ENCODE measurements at places on chromosomes 4 and X.

- DNase-seq, result peak; percentile 27
Measured at GRCh38 chr4:186095406-186095805, 9.1 kb upstream of the FAM149A start.

GRCh38 chr4:158996669-158997074 lies 106.2 kb upstream of the RAPGEF2 start:
- DNase-seq, result no peak

GRCh38 chr4:21947791-21948346 lies 703 bp downstream of the KCNIP4 start:
- no peak for DNase-seq

DNA sequence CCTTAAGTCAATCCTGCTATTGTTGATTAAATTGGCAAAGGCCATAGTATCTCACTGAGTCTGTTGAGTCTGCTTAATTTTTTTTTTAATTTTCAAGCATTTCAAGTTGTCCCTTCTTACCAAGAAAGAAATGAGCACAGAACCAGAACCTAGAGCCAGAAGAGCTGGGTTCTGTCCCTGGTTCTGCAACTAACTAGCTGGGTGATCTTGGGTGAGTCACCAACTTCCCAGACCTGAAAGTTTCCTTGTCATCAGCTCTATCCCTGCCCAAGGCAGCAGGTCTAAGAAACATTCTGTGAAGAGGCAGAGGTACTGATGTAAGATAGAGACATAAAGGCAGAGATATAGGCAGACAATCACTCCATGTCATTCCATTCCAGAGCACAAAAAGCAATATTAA lies 17.3 kb downstream of the TEC start:
- DNase-seq, result no peak

GRCh38 chrX:73213734-73214425 lies 771 bp downstream of the NAP1L2 start:
- DNase-seq, result no peak

- DNase-seq, result peak; percentile 54
Measured at GRCh38 chr4:173074501-173074946, 94.1 kb upstream of the GALNT7 start.

- no peak for DNase-seq
Measured at GRCh38 chrX:34658326-34658725, 1.2 kb upstream of the TMEM47 start.

GRCh38 chr4:154692304-154692818 lies 51.4 kb upstream of the LRAT start:
- DNase-seq, result no peak

GRCh38 chrX:75957107-75957610 lies 172.1 kb upstream of the MAGEE2 start:
- DNase-seq, result no peak

DNA sequence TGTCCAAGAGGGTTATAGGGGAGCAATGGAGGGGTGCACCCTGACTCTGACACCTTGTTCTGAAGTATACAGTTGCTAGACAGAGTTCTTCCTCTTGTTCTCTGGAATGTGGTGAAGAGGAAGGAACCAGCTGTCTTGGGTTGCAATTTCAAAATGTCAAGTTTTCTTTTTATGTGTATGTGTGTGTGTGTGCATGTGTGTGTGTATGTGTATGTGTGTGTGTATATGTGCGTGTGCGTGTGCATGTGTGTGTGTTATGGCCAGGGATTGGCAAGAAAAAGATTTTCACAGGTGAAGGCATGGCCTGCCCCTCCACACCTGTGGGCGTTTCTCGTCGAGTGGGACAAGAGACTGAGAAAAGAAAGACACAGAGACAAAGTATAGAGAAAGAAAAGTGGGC lies 81.6 kb upstream of the ADGRA3 start:
- no peak for DNase-seq

GRCh38 chr4:16021804-16022560 lies 59.0 kb upstream of the FGFBP2 start:
- DNase-seq, result no peak

GRCh38 chr4:55074386-55074785 lies 51.0 kb downstream of the KDR start:
- no peak for DNase-seq

DNA sequence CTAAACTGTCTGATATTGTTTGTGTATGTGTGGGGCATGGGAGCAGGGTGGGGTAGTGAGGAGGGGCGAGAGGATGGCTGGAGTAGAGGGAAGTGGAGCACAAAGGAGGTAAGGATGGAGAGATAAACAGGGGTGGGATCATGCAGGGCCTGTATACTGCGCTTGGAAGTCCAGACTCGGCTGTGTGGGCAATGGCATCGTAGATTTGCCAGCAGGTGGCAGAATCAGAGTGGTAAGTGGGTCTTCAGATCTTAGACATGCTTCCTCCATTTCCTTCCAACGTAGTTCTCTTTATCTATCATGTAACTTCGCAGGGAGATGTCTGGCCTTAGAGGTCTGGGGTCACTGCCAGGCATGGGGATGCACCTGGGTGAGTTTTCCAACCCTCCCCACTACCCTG lies 155.5 kb downstream of the PDGFRA start:
- no peak for DNase-seq

- no peak for DNase-seq
Measured at GRCh38 chr4:39464886-39465501, 6.1 kb downstream of the LIAS start.

GRCh38 chr4:66035701-66036100 lies 365.4 kb upstream of the EPHA5 start:
- peak; percentile 49 for DNase-seq

DNA sequence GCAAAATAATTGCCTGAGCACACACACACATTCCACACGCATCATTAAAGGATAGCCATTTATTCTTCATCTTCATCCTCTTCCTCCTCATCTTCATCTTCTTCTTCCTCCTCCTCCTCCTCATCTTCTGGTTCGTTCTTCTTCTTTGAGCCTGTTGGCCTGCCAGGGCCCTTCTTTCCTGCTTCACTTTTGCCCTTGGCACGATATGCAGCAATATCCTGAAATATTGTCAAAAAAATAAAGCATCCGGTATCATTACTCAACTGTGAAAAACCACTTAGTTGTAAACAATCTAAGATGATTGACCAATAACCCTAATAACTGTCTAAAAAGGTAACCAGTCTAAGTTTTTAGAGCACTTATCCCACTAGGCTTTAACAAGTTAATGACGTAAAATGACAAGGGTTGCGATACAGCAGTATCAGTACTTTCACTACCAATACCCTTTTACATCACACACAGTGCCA lies 2.1 kb downstream of the HMGB2 start:
- DNase-seq, result no peak

DNA sequence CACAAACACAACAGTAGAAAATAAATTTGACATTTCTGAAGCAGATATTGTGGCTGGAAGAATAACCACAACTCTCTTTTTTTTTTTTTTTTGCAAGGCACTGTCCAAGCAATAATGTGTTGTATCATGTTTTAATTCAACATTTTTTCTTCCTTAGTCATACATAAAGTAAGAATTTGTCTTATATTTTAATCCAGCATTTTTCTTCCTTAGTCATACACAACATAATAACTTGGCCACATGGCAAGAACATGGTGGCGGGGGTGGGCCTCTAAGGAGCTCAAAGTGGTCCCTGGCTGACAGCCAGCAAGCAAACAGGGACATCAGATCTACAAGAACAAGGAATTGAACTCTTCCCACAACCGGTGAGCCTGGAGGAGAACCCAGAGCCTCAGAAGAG lies 20.2 kb downstream of the FBXW7 start:
- DNase-seq, result no peak

DNA sequence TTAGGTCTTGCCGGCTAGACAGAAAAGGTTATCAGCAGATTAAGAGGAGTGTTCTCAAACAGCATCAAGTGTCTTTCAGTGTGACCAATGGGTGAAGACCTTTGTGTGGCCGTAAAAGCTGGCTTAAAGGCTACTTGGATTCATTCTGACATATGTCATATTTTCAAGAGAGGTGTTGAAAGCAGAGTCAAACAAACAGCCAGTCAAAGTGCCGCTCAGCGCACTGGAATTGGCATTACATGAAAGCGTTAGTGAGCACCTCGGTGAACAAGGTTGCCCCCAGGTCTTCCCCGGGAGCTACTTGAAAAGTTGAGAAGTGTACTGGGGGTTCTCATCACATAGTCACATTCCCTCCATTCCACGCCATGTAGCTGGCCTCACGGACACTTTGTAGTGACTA lies 148.9 kb downstream of the SOX3 start:
- no peak for DNase-seq

DNA sequence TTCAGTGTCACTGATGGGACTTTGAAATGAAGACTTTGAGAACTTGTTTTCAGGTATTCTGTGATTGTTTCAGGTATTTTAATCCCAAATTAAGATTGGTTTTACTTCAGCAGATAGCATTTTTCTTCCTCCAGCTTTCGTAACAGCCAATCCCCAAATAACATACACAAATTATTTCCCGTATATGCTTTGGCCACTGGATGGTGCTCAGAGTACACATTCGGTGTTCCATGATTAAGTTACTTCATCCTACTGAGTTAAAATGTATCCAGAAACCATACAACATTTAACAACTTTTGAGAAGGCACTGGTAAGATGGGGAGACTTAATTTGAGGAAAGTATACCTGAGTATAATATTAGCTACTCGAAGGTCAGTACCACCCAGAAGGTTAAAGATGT lies 233.4 kb upstream of the FAM47A start:
- DNase-seq, result no peak

DNA sequence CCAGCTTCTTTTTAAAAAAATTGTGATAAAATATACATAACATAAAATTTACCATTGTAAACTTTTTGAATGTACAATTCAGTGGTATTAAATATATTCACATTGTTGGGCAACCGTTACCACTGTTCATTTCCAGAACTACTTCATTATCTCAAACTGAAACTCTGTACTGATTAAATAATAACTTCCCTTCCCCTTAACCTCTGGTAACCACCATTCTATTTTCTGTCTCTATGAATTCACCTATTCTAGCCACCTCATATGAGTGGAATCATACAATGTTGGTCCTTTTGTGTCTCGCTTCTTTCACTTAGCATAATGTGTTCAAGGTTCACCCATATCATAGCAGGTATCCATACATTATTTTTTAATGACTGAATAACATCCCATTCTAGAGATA lies 8.3 kb downstream of the GPR50 start:
- DNase-seq, result no peak

- DNase-seq, result peak; percentile 94
Measured at GRCh38 chrX:2549876-2550275, 49.1 kb upstream of the DHRSX start.

Measured in NCI-H146 (cell line).